ENCODE measurements at places on chromosomes 11 and 22. TPM values are rescaled to one million over a fixed set of nuclear protein-coding genes. Genes with fewer than 3 reads are reported as not detected.

Gene ACTN3
- total RNA-seq, result 0.11 TPM

Gene PMM1
- 25.8 TPM for total RNA-seq

Gene CHST1
- 1.0 TPM for total RNA-seq

Gene APLNR
- 3.1 TPM for total RNA-seq

GRCh38 chr11:106399624-106400023 lies 322.2 kb downstream of the AASDHPPT start:
- peaks cover 4% of the 10 kb centered on the region for H3K36me3 ChIP-seq
- no peaks in the 10 kb centered on the region for H3K27me3 ChIP-seq
- no peak overlapping the region for H3K4me3 ChIP-seq
- H3K27ac ChIP-seq, result no peak overlapping the region
